ENCODE measurements at places on chromosomes 4 and X.

DNA sequence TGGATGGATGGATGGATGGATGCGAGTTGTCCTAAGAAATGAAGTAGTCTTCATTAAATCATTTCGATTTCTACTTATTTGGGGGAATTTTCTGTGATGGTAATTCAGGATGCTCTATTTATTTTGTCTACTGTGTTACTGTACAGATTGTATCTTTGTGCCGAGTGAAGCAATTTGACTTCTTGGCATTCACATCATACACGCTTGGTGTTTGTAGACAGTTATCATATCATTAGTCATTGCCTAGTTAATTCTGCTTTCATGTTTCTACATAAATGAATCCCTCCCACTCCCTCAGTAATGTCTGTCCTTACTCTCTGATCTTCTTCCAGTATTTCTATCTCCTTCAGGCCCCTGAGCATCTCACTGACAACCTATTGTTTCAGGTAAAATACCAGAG, 64.0 kb downstream of the RASGEF1B start:
- DNase-seq: no peak

GRCh38 chr4:34220601-34221000, 2023.7 kb downstream of the ARAP2 start:
- DNase-seq: no peak

- DNase-seq: no peak
These were observed 8.5 kb downstream of the PITX2 start for GRCh38 chr4:110614173-110614963.

GRCh38 chr4:157075811-157076577, at the start of gene GLRB:
Gene GLRB, plus strand, starts transcription at chr4:157076150. Its CDS starts 1,875 bp downstream, at chr4:157078025.
- DNase-seq: no peak

GRCh38 chr4:72473434-72473900, 95.6 kb downstream of the ADAMTS3 start:
- DNase-seq: no peak

DNA sequence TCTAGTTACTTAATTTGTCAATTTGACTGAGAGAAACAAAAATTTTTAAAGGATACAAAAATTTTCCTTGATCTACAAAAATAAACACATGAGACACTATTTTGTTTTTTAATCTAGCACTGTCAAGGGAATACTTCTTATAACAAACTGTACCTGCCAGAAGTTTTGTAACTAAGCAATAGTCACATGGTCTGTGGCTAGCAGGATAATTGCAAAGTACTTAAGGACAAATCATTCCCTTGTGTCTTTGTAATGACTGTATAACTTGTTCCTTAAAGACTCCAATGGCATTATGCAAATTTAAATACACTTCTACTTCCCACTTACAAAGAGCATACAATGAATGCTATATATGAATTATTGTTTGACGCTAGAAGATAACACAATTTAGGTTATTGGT, 25.1 kb upstream of the ANK2 start:
- DNase-seq: no peak

DNA sequence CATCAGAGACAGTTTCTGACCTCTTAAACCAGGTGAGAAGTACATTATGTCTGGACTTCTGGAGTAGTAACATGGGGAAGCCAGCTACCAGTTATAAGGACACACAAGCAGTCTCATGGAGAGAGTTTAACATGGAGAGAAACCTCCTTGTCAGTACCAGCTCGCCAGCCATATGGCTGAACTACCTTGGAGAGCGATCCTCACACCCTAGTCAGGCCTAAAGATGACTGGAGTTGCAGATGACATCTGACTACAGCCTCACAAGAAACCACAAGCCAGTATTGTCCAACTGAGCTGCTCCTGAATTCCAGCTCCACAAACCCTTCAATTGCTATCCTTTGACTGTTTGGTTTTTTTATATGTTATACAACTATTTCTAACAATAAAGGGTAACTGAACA, 49.8 kb downstream of the PDHA2 start:
- no peak for DNase-seq

DNA sequence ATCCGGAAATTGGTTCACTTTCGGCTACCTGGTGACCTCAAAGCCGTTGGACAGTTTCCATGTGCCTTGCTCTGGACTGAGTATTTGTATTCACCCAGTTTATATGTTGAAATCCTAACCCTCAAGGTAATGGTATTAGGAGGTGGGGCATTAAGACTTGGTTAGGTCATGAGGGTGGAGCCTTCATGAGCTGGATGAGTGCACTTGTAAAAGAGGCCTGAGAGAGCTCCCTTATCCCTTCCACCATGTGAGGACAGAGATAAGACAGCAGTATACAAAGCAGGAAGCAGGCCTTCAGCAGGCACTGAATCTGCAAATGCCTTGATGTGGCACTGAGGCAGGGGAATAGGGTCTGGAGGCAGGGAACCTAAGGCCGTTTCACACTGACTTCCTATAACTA, 5.3 kb upstream of the OPHN1 start:
- no peak for DNase-seq

- peak; percentile 8 for DNase-seq
These were observed 61.2 kb upstream of the DAPP1 start for GRCh38 chr4:99755223-99755944.

DNA sequence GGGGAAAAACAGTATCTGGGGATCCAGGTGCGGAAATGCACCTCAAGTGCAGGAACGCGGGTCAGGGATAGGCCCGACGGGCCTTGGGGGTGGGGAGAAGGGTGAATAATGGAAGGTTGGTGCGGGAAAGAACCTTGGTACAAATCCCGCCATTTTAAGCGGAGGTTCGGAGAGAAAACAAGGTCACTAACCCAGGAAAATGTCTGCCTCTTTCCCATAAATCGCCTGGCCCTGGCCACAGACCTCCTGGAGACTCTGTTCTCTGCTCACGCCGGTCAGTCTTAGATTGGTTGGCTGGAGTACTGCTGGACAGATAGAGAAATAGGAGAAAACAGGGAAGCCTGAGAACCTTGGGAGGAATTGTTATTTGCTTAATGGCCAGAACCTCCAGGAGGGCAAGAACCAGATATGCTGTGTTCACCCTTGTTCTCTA, 897 bp upstream of the FBXL5 start:
- no peak for DNase-seq

DNA sequence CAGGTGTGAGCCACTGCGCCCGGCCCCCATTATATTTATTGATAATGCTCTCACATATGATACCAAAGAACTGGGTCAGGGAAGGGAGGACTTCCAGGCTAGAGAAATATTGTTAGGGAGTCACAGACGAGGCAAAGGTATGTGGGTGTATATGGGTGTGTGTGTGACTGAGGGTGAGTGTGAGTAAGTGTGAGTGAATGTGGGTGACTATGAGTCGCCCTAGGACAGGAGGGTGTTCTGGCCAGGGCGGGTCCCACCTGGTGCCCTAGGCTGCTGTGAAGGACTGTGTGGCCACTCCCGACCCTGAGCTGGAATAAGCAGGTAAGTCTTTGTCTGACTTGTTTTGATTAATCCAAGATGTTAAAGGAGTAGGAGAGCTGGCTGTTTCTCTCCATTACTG, 34.4 kb downstream of the RWDD4 start:
- no peak for DNase-seq

DNA sequence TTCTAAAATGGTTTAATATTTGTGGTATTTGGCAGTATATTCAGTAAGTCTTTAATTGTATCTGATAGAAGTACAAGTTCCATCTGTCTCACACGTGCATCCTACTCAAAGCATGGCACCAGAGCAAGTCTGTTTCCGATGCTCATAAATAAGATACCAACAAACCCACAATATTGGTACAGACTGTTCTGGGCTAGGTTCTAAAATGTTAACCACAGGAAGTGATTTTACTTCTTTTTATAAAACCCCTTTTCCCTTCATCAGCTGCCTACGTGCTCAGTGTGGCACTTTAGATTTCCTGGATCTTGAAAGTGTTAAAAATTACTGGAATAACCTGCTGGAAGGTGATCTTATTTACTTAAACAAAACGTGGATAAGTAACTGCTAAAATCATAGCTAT, 165.1 kb downstream of the CFAP299 start:
- DNase-seq: no peak

DNA sequence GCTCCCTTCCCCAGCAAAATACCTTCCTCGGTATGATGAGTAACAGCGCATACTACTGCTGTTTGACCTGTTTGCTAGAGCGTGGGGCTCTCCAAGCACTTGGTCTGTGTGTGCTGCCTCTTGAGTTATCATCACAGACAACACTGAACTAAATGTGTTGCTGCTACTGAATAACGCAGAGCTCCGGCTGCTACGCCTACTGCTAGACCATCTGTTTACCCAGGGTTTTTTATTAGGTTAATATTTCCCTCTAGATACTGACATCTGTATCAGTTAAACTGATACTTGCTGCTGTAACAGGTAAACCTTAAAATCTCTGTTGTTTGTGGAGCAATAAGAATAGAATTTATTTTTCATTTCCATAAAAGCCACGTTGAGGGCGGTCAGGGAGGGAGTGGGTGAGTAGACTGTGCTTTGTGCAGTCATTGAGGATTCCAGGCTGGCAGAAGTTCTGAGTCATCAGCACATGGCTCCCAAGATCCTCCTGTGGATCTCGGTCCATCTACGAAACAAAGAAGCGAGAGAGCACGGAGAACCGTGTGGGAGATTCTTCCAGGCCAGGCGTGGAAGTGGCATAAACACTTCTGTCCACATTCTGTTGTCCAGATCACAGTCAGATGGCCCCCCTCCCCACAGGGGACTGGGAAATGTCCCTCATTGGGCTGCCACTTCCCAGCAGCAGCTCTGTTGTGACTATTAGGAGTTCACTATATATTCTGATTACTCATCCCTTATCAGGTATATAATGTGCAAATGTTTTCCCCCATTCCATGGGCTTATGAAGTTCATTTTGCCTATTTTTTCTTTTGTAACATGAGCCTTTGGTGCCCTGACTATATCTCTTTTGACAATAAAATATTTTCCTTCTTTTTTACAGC, 14.1 kb downstream of the GRK4 start:
- DNase-seq: no peak

GRCh38 chr4:45580334-45580733, 543.5 kb downstream of the GABRG1 start:
- DNase-seq: no peak

- DNase-seq: peak; percentile 91
These were observed 66.6 kb downstream of the METTL14 start for GRCh38 chr4:118751629-118752323.

- no peak for DNase-seq
These were observed 7.0 kb upstream of the TLR3 start for GRCh38 chr4:186061921-186062320.

- peak; percentile 48 for DNase-seq
These were observed at the start of gene TLR1 for GRCh38 chr4:38804654-38805295. Gene TLR1, minus strand, starts transcription at chr4:38804791. Its CDS starts 5,960 bp downstream, at chr4:38798831.

GRCh38 chrX:32673193-32673592, 538.2 kb downstream of the DMD start:
- no peak for DNase-seq

DNA sequence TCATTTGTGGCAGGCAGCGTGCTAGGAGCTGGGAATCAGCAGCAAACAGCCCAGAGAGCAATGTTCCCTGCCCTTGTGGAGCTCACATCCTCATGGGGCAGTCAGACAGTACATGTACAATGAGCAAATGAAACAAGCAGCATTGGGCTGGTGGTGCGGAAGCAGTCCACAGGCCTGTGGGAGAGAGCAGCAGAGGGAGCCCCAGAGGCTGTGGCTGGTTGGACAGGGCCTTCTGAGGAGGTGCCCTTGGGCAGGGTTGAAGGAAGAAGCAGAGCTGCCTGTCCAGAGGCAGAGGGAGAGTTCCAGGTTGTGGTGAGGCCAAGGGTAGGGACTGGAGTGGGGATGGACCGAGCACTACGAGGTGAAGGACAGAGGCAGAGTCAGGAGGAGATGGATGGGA, 22.5 kb downstream of the MMGT1 start:
- no peak for DNase-seq

- no peak for DNase-seq
These were observed 41.0 kb upstream of the SORBS2 start for GRCh38 chr4:185852961-185853360.

GRCh38 chrX:139200793-139201192, 329.7 kb upstream of the F9 start:
- no peak for DNase-seq

DNA sequence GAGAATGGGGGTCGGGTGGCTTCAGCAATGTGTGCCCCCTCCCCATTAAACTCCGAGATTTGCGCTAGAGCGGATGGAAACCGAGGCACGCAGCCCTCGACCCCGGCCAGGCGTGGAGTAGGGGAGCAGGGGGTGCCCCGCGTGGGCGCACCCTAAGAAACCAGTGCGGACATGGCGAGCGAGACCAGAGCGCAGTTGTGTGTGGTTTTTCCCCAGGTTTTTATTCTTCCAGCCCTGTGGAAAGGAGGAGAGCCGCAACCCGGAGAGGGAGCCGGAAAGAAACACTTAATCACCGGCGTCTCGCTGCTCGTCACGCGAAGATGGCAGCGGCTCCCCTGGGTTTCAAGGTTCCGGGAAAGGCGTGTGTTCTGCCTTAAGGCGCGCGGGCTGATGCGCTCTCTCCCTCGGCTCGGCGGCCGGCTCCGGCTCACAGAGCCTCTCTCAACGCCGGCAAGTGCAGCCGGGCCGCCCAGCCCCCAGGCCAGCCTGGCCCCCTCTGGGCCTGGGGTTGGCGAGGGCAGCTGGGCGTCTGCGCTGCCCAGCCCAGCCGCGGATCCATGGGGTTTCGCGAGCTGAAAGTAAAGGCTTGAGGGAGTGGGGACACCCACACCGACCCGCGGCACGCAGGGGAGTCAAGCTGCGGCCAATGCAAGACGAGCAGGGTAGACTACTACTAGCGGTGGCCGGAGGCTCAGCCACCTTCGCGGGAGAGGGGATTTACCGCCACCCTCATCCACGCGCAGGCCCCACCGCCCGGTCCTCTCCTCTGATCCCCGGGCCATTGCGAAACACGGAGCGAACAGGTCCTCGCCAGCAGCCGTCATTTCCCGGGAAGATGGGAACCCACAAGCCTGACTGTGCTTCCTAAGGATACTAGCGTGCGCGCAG, 74.0 kb upstream of the BCOR start:
- DNase-seq: no peak

- no peak for DNase-seq
These were observed 93.1 kb upstream of the CXorf51A start for GRCh38 chrX:146907391-146908240.

DNA sequence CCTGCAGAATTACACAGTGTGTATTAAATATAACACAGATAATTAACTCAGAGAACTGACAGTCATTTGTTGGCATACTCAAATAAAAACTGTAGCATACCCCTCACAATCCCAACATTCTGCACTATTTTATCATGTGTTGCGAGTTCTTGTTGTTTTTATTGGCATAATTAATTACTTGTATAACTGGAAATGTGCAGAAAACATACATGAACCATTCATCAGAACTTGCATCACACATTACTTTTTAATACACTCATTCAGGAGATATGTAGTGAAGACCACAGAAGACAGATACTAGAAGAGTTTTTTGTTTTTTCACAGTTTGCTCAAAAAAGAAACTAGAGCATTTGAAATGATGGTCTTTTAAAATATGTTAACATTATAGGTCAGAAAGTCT, 74.6 kb upstream of the NEIL3 start:
- DNase-seq: no peak

DNA sequence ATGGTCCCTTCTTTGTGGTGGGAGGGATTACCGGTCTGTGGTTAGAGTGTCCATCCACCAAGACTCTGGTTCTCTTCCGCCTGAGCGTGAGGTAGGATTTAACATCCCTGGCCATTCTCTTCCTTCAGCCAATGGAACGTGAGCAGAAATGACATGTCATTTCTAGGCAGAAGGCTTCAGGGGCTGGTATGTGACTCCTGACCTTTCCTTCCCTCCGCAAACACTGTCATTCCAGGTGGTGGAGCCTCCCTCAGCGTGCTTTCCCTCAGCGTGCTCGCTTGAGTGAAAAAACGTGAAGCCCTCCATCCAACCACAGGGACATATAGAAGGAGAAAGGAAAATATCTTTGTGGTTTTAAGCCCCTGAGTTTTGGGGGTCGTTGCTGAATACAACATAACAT, 34.0 kb upstream of the SLC10A4 start:
- DNase-seq: no peak

Measured in stromal cell of bone marrow (primary cell).